Psoas muscle (tissue), 8 donors: ENCODE measurements at places on chromosomes 16 and 17.

- no peak for DNase-seq
Measured at GRCh38 chr17:1431631-1432104, 24.4 kb downstream of the CRK start.

DNA sequence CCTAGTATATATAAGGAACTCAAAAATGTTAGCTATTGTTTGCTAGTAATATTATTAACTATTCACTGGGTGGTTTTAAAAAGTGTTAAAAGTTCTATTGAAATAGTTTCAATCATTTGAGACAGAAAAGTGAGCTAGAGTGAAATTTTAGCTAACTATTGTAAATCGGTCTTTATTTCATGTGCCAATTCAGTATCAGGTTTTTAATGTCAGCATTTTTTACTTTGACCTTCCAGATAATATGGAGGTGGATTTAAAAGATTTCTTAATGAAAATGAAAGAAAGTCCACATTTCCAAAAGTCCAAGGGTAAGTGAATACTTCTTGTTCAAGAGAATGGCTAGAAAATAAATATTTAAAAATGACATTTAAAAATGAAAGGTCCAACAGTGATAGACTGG is 90.9 kb downstream of the EFCAB13 start:
- DNase-seq = no peak

- no peak for DNase-seq
Measured at GRCh38 chr16:85910854-85911247, 11.9 kb downstream of the IRF8 start.

GRCh38 chr16:10828851-10829366 is 10.3 kb upstream of the TVP23A start:
- peak; percentile 91 for DNase-seq

DNA sequence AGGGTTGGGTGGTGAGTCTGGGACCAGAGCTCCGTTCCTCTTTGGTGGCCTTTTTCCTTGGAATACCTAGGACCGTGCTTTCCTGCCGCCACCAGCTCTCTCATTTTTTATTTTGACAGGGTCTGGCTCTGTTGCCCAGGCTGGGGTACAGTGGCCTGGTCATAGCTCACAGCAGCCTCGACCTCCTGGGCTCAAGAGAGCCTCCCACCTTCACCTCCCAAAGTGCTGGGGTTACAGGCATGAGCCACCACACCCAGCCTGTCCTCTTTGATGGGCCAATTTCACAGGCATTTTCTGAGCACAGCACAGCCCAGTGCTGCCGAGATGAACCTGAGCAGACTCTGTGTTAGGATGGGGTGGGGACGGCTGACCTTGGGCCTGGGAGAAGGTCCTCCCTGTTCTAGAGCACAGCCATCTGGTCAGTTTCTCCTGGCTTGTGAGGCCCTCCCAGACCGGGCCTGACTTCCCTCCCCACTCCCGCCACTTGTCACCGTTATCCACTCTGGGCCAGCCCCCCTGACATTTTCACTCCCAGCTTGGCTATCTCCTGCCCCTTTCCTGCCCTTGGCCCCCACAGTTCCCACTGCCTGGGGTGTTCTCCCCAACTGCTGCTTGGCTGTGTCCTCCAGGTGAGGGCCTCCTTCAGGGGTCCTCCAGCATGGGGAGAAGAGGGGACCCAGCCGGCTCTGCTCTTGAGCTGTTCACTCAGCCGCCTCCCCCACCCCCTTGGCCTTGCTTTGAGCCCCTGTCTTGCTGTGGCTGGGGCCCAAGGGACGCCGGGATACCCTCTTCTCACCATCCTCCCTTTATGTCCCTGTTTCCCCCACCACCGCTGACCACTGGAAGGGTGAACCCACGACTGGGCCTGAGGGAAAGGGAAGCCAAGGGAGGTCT is 5.0 kb downstream of the ADCY7 start:
- DNase-seq = no peak

- DNase-seq = no peak
Measured at GRCh38 chr16:59469266-59469665, 735.1 kb upstream of the GOT2 start.

DNA sequence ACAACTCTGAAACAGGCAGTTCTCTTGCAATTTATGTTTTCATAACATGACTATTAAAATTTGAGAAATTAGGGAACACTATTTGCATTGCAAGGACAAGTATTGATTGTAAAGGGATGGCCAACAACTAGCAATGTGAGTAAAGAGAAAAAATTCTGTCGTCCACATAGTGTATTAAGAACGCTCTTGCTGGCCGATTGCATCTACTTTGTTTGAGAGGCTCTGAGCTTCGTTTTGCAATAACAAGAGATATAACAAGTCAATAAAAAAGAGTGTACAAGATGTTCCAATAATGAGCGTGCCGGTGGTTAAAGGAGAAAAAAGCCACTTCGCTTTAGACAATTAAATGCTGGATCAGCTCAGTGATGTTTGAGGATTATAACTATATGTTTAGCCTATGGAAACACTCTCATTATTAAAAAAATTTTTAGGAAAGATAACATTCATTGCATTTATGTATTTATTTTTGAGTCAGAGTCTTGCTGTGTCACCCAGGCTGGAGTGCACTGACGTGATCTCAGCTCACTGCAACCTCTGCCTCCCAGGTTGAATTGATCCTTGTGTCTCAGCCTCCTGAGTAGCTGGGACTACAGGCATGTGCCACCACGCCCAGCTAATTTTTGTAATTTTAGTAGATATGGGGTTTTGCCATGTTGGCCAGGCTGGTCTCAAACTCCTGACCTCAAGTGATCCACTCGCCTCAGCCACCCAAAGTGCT is 19.2 kb upstream of the TOM1L1 start:
- DNase-seq = no peak

DNA sequence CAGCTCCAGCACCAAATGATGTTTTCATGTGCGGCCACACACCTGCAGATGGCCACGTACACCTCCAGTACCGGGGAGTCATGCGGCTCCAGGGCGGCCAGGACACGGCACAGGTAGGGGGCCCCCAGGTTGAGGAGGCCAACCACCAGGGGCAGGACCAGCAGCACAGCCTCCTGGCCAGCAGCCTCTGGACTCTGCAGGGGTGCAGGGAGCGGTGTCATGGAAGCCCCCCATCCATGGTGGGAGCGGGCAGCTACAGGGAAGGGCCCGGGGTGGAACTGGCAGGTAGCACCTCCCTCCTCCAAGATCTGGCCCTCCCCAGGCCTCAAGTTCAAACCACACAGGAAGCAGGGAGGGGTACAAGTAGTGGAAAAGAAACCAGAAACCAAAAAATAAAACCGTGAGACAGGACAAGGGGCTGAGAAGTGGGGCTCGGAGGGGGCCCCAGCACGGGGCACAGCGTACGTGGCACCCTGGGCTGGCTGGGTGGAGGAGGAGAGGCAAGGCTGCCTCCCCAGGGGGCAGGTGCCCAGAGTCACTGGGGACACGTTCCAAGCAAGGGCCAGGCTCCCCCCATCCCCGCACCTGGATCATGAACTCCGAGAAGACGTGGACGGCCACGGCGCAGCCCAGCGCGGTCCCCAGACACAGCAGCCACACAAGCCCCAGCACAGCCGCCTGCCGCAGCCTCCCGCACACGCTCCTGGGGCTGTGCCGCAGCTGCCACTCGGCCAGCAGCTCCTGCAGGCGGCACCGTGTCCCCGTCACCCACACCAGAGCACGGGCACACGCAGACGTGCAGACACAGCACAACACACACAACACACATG is 7.4 kb downstream of the TMC6 start:
- no peak for DNase-seq

DNA sequence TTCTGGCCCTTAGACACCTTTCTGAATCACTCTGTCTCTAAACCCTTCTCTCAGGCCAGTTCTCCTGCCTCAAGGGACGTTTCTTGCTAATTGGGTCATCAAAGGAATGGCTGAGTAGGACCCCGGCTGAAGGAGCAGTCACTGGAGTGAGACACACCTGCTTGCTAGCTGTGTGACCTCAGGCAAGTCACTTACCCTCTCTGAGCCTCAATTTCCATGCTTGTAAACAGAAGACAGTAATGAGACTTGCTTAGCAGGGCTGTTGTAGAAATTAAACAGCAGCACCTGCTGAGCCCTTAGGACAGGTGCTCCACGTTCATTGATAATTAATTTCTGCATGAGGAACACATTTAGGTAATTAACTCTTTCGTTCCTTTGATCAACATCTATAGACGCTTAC is 6.8 kb downstream of the CIBAR2 start:
- DNase-seq = no peak

- no peak for DNase-seq
Measured at GRCh38 chr17:77914385-77915254, 43.9 kb upstream of the TNRC6C start.

- DNase-seq = no peak
Measured at GRCh38 chr16:82882982-82883835, 256.4 kb downstream of the CDH13 start.

GRCh38 chr16:11264155-11264832 is 4.8 kb downstream of the TNP2 start:
- DNase-seq = no peak

DNA sequence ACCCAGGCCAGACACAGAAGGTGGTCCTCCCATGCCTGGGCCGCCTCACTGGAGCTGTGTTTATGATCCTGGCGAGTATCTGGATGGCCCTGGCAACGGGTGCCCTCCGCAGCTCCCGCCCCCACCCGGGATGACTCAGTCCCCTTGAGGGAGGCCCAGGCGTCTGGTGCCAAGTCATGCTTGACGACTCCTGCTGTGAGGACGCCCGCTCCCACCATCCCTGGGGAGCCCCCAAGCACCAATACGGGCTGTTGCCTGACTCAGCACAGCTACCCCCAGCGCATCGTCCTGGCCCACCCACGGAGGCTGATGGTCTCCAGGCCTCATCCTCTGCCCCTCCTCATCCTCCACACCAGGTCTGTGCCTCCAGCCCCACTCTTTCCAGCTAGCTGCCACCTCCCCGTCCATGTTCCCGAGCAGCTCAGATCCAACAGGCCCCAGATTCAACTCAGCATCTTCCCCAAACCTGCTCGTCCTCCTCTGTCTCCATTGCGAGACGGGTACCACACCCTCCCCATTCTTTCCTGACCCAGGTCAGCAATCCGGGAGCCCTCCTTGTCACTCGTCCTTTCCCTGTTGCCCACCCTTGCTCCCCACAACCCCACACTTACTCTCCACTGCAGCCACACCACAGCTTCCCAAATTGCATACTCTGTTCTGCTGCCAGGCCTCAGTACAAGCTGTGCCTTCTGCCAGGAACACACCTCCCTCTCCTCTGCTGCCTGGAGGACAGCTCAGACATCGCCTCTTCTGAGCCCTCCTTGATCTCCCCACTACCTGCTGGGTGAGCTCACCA is 2.6 kb downstream of the CAMKK1 start:
- DNase-seq = peak; percentile 86

- no peak for DNase-seq
Measured at GRCh38 chr17:41486809-41487530, 2.7 kb downstream of the KRT36 start.

- DNase-seq = no peak
Measured at GRCh38 chr17:3796110-3796821, 4.7 kb downstream of the ITGAE start.

GRCh38 chr17:50367401-50367800 is 5.6 kb downstream of the MRPL27 start:
- no peak for DNase-seq

DNA sequence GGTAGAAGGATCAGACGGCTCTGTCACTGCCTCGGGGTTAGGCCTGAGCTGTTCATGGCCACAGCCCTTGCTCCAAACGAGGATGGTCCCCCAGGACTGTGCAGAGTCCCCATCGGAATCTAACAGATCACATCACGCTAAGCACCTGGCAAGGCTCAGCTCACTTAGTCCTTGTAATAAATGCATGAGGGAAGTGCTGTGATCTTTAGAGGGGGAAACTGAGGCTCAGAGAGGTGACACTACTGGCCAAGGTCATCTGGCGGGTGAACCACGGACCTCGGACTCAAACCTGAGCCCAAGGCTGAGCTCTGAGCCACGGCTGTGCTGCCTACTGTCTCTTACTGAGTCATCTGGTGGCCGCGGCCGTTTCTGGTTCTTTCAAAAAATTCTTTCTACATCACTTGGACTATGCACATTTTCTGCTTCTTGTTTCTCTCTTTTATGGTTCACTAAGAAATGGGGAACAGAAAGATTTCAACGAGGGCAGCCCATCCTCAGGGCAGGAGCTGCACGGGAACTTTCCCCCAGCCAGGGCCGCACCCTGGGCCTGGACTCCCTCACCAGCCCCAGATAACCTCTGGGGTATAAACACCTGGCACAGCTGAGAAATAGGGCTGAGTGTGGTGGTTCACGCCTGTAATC is 55.6 kb downstream of the COTL1 start:
- no peak for DNase-seq

DNA sequence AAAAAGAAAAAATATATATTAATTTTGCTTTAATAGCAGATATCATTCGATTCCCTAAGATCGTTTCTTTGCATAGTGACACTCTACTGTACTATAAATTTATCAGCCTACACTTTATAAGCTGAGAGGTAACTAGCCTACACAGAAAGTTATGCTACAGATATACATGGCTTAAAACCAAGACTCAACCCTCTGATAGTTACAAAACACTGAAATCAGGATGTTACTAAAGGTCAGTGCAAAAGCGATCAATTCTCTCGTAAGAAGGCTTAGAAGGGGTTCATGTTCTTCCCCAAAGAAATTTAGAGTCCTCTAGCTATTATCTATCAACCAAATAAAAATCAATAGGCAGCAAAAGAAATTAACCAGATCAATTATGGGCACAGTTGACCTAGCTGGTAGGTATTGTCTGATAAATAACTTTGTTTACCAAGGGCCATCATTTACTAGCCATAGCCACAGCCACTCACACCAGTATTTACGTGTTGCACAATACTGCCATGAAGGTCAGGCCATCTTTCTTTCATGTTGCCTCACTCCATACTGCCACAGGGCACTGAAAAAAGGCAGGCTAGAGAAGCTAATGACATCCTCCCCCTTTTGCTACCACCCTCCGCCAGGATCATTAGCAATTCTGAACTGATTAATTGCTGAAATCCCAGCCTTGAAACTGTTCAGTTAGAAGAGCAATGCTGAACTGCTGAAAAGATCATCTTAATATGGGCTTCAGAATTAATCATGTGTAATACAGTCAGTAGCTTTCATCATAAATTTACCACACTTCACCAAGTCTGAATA is 43.7 kb downstream of the RND2 start:
- DNase-seq = no peak

DNA sequence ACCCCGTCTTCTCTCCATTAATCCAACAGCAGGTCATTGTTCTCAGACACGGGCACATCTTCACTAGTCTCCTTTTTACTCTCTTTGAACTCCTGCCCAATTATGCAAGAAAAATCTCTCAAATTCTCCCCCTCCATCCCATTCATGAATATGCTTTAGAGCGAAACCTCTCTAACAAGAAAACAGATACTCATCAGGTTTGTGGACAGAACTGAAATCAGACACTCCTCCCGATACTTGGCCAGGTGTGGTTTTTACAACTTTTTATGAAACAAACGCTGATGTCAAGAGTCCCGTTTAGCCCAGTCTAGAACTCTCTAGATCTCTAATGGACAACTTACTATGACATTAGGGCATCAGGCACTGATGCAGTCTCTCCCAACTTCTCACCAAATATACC is 40.9 kb downstream of the PIK3R5 start:
- DNase-seq = no peak

DNA sequence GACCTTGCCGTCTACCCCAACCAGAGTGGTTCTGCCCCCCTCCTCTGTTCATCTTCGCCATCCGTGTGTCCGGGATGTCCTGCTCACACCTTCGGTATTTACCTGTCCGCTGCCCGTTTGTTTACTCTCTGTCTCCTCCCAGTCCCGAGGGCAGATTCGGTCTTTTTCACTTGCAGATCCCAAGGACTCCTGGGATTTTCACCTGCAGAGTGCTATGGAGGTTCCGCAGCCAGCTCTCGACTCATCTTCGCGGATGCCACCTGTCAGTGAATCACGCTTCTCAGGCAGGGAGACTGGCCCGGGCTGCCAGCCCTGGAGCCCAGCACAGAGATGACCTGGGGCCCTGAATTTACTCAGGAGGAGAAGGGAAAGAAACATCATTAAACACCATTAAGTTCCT is 8.1 kb downstream of the CRISPLD2 start:
- DNase-seq = no peak
